Stimulated activated CD4-positive, alpha-beta T cell treated with anti-CD3 and anti-CD28 coated beads, Interleukin-4, amount 100 ng/mL, for 1 hour (primary cell): ENCODE measurements at places on chromosomes 4 and X.

DNA sequence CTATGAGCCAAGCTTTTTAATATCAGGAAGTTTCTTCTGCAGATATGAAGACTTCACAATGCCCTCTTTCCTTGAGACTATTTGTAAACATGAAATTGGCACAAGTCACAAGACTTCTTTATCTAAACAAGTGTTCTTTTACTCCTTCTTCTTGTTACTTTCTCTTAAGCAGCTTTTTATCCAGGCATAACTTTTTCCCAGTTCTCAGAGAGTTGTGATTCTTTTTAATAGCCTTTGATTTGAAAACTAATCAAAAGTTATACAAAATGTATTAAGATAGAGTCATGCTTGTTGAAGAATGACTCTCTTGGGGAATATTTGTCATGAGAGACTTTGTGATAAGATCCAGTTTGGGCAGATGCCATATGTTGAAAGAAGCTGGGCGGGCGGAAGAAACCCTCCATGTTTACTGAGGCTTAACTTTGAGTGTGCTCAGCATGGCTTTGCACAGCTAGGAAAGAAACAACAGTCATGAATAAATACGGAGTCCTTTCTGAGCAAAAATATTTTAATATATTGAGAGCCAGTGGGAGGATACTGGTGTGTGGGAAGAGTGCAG is 39.3 kb downstream of the SYTL5 start:
- DNase-seq, result no peak

GRCh38 chr4:102663073-102663472 is 97.7 kb downstream of the MANBA start:
- DNase-seq, result no peak

DNA sequence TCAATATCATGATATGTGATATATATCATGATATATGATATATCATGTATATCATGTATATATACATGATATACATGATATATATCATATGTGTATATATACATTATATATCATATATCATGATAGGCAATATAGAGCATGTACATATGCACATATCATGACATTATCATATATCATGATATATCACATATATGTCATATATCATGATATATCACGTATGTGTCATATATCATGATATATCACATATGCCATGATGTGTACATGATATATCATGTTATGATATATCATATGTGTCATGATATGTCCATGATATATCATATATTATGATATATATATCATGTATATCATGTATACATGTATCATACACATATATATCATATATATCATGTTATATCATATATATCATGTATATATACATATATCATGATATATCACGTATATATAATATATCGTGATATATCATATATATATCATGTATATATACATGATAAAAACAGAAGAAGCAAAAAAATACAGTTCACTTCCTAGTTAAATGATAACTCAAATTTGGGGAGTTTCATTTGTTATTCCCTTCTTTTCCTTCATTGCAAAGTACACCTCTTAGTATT is 670.1 kb upstream of the EPHA5 start:
- no peak for DNase-seq

DNA sequence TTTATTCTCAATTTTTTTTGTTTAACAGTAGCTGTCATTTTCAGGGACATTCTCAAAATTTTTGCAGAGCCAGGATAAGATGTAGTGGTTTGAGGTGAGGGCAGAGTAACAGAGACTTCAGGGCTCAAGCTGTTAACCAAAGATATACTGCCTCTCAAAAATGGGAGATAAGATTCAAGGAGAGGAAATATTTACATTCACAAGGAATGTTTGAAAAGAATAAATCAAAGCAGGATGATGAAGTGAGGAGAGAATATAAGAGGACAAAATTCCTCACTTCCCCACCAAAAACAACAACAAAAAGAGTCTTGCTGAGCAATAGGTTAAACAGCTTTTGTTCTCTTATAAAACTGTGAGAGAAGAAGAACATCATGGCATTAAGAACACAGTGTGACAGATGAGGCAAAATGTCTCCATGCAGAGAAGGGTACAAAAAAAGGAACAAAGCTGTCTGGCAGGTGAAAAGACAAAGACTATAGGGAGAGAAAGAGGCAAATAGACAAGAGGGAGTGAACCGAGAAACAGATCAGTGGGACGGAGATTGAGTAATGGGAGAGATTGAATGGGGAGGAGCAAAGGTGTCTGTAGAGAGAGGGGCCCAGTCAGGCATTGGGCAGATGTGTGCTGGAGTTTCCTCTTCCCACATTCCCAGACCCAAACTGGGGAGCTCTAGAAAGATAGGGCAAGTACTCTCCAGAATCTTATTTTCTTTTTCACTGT is 106.1 kb upstream of the TMEM150C start:
- DNase-seq, result no peak

GRCh38 chr4:81460191-81460701 is 11.5 kb downstream of the RASGEF1B start:
- DNase-seq, result no peak

GRCh38 chr4:165464376-165464775 is 85.6 kb downstream of the CPE start:
- no peak for DNase-seq

GRCh38 chrX:150842198-150842685 is 56.2 kb downstream of the CD99L2 start:
- DNase-seq, result no peak
